ENCODE measurements at places on chromosomes 2 and 18. TPM values are rescaled to one million over a fixed set of nuclear protein-coding genes. Genes with fewer than 3 reads are reported as not detected.

The SIX3 gene
- not detected for polyA plus RNA-seq

The BCS1L gene
- polyA plus RNA-seq = 49.1 TPM

The ADGRF3 gene
- polyA plus RNA-seq = 2.8 TPM

The TGOLN2 gene
- 122 TPM for polyA plus RNA-seq

The PDE6D gene
- polyA plus RNA-seq = 28.9 TPM

The ACVR1C gene
- 0.34 TPM for polyA plus RNA-seq

The TRABD2A gene
- polyA plus RNA-seq = 0.67 TPM

The ACTG2 gene
- polyA plus RNA-seq = 2.3 TPM

The G6PC2 gene
- not detected for polyA plus RNA-seq

The ERBB4 gene
- polyA plus RNA-seq = 49.1 TPM

The TMEM178A gene
- polyA plus RNA-seq = 95.9 TPM

The ATP6V1C2 gene
- 9.8 TPM for polyA plus RNA-seq

The SLC11A1 gene
- polyA plus RNA-seq = 0.57 TPM

The IL36RN gene
- polyA plus RNA-seq = not detected

The QPCT gene
- 15.9 TPM for polyA plus RNA-seq

The IFIH1 gene
- polyA plus RNA-seq = 8.4 TPM

The PPM1G gene
- polyA plus RNA-seq = 93.1 TPM

The TMEM200C gene
- polyA plus RNA-seq = 1.6 TPM

The CFLAR gene
- polyA plus RNA-seq = 75.2 TPM

The SLC14A1 gene
- 9.9 TPM for polyA plus RNA-seq

The CXCR2 gene
- 0.42 TPM for polyA plus RNA-seq

The GAL3ST2 gene
- 0.16 TPM for polyA plus RNA-seq

The HOXD4 gene
- 32.9 TPM for polyA plus RNA-seq

The DRC1 gene
- 0.29 TPM for polyA plus RNA-seq

The RUFY4 gene
- 0.11 TPM for polyA plus RNA-seq

The LRRTM4 gene
- 1.5 TPM for polyA plus RNA-seq

The ASXL2 gene
- 15.6 TPM for polyA plus RNA-seq
